Fibroblast of pulmonary artery (primary cell): ENCODE measurements at places on chromosomes 13 and 19.

DNA sequence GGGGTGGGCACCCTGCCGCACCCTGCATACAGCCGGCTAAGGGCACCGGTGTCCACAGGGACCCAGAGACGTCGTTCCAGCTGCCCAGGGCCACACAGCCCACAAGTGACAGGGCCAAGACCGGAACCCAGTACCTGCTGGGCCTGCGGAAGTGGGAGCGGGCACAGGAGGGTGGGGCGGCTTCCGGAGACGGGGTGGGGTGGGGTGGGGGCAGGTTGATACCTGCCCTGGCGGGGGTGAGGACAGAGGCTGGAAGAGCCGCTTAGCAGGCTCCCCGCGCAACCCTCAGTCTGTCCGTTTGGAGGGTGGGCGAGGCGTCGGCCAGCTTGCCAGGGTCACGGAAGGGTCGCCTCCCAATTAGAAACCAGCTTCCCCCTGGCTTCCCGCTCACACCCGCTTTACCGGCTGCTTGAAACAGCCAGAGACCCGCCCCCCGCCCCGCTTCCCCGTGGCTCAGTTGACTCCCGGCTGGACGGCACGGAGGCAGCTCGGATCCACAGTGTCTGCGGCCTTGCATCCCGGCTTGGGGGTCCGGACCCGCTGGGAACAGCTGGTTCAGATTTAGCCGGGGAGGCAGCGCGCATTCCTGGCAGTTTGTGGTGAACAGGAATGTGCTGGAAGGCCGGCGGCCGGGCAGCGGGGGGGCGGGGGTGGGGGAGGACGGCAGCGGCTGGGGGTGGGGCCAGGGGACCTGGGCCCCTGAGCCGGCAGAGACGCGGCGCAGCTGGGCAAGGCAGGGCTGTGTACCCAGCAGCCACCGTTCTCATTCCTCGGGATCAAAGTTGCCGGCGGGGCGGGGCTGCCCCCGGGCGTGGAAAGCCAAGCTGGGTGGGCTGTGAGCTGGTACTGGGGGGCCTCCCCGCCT lies 1.9 kb downstream of the CNN2 start:
- peak; percentile 94 for DNase-seq

DNA sequence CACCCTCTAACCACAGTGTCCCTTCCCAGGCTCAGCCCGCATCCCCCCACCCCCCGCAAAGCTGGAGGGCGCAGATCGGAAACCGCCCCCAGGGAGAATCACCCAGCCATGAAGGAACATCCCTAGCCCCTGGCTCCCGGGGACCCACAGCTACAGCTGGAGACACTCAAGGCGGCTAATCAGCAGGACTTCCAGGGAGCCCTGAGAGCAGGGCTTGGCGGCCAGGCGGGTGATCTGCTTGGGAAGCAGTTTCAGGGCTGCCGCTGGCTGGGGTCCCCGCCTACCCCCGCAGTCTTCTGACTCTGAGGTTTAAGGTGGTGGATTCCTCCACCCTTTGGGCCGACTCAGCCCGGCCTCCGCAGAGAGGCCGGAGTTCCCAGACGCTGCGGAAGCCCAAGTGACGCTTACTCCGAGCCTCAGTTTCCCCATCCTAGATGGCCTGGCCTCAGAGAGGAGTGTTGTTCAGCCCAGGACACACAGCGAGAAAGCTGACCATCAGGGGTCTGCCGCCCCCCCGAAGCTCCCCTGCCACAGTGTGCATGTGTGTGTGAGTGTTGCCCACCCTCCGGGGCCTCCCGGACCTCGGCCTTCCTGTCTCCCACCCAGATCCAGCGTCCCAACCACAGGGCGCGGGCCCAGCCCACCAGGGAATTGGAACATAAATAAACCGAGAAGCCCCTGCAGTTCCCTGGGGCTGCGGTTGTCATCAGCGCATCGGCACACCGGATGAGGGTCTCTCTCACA lies 9.8 kb downstream of the FUT6 start:
- no peak for DNase-seq

GRCh38 chr13:50700664-50701305 lies 142.7 kb downstream of the DLEU7 start:
- DNase-seq: no peak

GRCh38 chr19:36986601-36987000 lies 70.5 kb downstream of the ZNF568 start:
- DNase-seq: no peak

GRCh38 chr19:10085641-10086590 lies at the start of gene SHFL:
Gene SHFL, plus strand, starts transcription at chr19:10086317. Its CDS starts 111 bp downstream, at chr19:10086428.
- DNase-seq: peak; percentile 54

DNA sequence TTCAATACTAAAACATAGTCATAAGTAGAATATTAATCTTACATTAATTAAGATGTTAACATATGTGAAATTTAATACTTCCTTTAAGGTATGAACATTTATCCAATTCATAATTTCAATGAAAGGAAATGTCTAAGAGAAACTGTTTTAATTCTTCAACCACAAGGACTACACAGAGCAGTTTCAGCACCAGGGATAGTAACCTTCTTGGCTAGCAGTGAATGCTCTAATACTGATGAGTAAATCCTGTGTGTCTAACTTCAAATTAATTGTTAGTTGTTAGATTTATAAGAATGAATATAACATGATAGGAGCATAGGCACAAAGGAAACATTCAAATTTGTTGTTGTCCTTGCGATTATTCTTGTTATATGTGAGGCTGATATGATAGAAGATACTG lies 15.6 kb upstream of the NBEA start:
- peak; percentile 78 for DNase-seq

DNA sequence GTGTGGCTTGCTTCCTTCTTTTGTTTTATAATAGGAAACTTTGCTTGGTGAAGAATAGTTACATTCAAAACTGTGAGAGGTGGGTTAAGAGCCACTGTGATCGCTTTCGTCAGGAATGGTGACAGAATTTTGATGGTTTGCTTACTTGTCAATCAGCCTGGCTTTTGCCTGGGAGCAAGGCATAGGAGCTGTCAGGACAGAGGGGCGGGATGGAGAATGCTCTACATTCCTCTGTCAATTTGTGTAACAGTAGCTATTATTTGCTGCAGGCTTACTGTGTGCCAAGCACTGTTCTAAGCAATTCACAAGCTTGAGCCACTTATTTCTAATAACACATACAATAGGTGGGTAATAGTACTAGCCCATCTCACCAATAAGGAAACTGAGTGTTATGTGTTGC lies 28.1 kb upstream of the TNFSF11 start:
- no peak for DNase-seq

GRCh38 chr19:1451916-1452801 lies 2.2 kb downstream of the APC2 start:
- DNase-seq: no peak

DNA sequence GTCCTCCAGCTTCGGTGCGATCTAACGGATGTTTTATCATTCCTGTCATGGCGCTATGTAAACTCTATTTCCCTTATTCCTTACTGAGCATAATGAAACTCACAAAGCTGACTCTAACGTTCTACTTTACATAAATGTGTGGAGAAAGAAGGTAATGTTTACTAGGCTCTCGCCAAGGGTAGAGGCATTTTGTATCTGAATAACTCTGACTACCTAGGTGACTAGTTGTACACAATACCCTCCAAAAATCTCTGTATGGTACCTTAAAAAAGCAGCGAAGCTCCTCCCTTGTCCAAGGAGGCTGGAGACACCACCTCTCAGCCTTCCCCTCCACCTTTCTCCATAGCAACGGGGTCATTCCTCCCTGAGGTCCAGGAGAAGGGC lies 316 bp upstream of the ZNF530 start:
- DNase-seq: no peak

GRCh38 chr13:98909016-98909415 lies 68.8 kb downstream of the DOCK9 start:
- DNase-seq: peak; percentile 35

DNA sequence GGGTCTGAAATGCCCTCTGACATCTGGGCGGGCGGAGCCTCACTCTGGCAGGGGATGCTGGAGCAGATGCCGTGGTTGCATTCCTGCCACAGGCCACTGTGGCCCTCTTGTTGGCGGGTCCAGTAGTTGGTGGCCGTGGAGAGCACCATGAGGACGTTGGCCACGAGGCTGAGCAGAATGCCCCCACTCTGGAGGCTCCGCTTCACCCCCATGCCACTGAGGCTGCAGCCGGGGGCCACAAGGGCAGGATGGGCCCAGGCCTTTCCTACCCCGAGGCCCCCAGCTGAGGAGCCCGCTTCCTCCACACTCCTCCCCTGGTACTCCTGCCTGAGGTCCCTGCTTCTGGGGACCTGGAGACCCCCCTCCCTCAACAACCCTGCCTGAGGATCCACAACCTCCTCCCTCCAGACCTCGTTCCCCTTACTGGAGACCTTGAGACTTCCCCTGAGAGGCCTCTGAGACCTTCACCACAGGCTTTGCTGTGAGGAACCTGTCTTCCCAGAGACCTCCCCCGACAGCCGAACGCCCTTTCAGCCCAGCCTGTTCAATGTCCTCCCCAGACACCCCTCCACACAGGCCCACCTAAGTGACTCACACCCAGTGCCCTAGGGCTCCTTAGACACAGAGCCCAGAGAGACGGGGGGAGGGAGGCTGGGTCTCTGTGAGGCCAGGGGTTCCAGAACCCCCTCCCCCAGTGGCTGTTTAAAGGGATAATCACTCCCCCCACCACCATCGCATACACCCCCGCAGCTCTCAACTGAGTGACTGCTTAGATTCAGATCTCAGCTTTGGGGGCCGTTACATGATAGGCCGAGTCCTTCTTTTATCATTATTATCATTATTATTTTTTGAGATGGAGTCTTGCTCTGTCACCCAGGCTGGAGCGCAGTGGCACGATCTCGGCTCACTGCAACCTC lies at the start of gene CLDND2:
TSS of gene CLDND2 (minus strand) at position 638 of the 917 bp plus-strand sequence. CDS start at position 212, 426 bp downstream.
- no peak for DNase-seq

DNA sequence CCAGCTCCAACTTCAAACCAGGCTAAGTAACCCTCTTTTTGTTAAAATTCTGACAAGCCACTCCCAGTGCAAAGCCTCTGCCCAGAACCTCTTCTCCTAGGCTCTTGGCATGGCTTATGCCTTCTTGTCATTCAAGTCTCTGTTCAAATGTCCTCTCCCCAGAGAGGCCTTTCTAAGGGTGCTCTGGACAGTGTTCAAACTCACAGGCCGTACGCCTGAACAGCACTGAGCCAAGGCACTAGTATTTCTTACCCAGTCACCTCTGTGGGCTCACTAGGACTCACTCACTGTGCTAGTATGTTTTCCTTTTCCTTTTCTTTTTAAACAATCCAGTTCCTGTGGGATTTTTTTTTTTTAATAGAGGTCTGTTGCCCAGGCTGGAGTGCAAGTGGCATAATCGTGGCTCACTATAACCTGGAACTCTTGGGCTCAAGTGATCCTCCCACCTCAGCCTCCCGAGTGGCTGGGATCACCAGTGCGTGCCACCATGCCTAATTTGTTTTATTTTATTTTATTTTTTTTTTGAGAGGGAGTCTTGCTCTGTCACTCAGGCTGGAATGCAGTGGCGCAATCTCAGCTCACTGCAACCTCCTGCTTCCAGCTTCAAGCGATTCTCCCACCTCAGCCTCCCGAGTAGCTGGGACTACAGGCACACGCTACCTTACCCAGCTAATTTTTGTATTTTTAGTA lies 2.3 kb upstream of the ASF1B start:
- peak; percentile 47 for DNase-seq

DNA sequence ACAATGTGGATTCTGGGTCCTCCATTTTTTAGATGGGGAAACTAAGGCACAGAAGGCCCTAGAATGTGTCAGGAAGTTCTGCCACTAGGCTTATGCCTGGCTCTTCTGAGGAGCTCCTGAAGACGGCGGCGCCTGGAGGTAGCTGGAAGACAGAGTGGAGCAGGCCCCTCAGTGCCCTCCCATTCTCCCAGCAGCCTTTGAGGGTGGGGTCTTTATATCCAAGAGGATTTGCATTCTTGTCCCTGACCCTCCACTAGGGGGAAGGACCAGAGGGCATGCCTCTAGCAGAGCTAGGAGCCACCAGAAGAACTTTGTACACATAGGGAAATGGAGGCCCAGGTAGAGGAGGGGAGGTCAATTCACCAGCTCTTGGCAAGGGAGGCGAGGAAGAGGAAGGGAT lies 9.4 kb downstream of the CELF5 start:
- DNase-seq: no peak

GRCh38 chr13:34657716-34658115 lies 284.4 kb upstream of the NBEA start:
- no peak for DNase-seq
